HAP-1 (cell line): ENCODE measurements at places on chromosomes 11 and 22.

- no peak for DNase-seq
Observed at GRCh38 chr11:74157169-74157568, 13.6 kb downstream of the C2CD3 start.

GRCh38 chr22:26587991-26588613 is 1.8 kb downstream of the TPST2 start:
- no peak for DNase-seq

DNA sequence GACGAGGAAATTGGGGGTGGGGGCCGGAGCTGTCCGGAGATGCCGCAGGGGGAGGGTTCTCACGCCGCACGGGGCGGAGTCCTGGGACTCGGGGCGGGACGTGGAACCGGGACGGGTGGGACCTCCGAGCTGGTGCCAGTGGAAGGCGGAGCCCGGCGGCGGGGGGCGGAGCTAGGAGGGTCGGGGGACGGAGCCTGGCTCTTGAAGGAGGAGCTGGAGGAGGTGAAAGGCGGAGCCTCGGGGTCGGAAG is 271 bp downstream of the FKBP2 start:
- DNase-seq: no peak

DNA sequence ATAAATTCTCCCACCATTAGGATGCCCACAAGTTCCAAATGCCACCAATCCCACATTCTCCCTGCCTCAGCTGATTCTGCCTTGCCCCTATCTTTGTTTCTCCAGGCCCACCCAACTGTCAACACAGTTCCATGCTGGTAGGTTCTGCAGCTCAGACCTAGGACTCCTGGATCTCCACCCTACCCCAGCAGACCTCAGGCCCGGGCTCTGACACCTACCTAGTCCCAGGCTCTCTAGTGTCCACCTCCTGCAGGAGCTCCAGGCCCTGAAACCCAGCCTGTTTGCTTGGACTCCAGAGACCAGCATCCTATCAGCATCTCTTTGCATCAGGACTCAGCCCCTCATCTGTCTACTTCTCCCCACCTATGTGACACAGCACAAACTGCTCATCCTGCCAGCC is 86.5 kb downstream of the PDE2A start:
- no peak for DNase-seq

- DNase-seq: no peak
Observed at GRCh38 chr22:38276166-38276565, 3.4 kb upstream of the TMEM184B start.

DNA sequence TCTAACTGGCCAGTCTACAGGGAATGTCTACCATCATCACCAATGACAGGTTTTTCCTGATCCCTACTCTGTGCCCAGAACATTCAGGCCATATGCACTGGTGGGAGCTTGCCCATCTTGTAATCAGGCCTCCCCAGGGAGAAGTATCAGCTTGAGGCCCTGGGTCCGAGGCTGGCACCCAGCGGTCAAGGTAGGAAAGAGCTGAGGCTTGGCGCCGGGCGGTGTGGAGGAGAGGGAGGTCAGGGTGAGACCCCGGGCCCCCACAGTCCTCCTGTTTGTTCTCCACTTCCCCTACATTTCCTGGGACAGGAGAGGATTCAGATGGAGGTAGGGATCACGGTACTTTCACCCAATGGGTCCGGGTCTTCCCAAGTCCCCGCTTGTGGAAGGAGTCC is 15.5 kb downstream of the TSKU start:
- no peak for DNase-seq

GRCh38 chr11:104090767-104091166 is 54.3 kb downstream of the DDI1 start:
- no peak for DNase-seq

DNA sequence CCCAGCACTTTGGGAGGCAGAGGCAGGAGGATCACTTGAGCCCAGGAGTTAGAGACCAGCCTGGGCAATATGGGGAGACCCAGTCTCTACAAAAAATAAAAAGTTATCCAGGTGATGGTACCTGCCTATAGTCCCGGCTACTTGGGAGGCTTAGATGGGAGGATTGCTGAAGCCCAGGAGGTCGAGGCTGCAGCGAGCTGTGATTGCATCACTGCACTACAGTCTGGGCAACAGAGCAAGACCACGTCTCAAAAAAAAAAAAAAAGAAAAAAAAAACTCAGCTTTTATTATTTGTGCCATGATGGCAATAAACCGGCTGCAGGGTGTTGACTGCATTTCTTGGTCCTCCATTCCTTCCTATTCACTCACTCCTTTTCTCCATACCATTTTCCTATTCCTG is 33.6 kb upstream of the TFIP11 start:
- no peak for DNase-seq

GRCh38 chr11:7964261-7964660 is 986 bp downstream of the NLRP10 start:
- DNase-seq: no peak

DNA sequence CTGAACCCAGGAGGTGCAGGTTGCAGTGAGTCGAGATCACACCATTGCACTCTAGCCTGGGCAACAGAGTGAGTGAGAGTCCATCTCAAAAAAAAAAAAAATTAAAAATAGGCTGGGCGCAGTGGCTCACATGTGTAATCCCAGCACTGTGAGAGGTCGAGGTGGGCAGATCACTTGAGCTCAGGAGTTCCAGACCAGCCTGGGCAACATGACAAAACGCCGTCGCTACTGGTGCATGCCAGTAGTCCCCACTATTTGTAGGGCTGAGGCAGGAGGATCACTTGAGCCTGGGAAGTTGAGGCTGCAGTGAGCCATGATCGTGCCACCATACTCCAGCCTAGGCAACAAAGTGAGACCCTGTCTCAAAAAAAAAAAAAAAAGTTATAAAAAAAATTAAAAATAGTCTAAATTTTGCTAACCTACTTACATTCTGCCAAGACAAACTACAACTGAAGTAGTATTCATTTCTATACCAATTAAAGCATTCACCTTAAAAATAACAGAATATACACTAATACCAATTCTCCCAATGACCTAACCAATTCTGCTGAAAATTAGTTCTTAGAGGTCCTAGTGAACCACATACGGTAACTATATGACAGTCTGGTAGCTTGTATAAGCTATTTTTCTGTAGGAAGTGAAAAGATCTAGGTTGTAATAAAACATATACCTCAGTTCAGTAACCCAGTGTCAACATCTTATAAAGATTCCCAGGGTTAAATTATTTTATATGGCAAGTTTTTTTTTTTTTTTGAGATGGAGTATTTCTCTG is 7.1 kb downstream of the DDX6 start:
- no peak for DNase-seq

- DNase-seq: no peak
Observed at GRCh38 chr11:116498161-116498560, 274.6 kb downstream of the BUD13 start.

DNA sequence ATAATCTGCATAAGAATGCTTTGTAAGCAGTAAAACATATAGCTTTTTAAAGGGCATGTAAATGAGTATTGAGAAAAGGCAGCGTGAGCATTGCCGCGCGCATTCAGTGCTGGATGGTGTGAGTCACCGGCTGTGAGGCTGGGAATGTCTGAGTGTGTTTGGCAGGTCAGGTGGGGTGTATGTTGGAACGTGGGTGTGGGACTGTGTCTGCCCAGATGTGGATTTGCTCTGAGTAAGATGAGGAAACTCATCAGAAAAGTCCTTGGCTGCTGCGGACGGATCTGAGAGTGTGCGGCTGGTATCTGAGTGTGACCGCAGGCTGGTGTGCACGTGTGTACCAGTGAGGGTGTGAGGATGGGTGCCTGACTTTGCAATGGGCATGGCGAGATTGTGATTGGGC is 66.2 kb upstream of the NECTIN1 start:
- DNase-seq: peak; percentile 27

DNA sequence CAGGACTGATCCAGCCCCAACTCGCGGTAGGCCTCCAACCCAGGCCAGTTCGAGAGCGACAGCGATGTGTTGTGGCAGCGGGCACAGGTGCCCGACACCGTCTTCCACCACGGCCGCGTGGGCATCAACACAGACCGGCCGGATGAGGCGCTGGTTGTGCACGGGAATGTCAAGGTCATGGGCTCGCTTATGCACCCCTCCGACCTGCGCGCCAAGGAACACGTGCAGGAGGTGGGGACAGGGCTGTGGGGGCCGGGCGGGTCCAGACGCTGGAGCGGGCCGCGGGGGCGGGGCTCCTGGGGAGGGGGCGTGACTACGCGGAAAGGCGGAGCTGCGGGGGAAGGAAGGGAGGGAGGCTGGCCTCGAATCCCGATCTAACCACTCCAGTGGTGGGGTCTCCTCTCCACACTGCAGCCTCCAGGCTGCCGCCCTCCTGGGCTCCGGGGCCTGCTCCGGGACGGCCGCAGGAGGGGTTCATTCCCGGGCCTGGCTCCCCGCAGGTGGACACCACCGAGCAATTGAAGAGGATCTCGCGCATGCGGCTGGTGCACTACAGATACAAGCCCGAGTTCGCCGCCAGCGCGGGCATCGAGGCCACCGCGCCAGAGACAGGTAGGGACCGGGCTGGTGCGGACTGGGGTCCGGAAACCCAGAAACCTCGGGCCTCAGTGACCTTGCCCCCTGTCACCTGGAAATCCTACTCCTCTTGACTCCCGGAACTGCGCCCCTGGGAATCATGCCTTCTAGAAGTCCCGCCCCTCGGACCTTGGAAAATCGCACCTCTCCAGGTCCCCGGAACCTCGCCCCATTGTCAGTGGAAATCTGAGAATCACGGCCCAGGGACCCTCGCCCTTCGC is 14.9 kb downstream of the TMEM258 start:
- no peak for DNase-seq

GRCh38 chr22:37855462-37855861 is 6.2 kb downstream of the EIF3L start:
- DNase-seq: no peak

DNA sequence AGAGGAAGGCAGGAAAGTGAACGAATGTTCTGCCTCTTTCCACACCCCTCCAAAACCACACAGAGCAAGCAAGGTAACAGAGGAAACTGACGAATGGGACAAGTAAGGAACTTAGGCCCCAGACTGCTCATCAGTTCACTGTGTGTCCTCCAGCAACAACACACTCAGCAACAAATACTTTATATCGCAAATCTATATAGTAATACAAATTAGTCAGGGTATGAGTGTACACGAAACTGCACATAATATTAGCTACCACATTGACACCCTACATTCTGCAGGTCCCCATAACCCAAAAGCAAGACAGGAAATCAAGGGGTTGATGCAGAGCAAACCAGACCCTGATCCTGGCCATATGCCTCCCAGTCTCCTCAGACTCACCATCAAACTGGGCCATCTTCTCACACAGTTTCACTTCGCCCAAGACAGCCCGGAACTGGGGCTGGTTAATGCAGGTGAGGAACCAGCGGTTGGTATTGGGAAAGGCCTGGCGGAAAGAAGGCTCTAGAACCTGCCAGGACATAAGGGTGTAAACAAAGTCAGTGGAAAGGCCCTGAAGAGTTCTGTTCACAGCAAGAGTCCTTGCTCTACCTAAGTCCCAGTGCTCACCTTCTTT is 6.6 kb downstream of the EEF1G start:
- DNase-seq: no peak

GRCh38 chr22:27197618-27198017 is 540.2 kb downstream of the MIAT start:
- DNase-seq: no peak

- no peak for DNase-seq
Observed at GRCh38 chr11:3107608-3108182, 50.5 kb upstream of the CARS1 start.

DNA sequence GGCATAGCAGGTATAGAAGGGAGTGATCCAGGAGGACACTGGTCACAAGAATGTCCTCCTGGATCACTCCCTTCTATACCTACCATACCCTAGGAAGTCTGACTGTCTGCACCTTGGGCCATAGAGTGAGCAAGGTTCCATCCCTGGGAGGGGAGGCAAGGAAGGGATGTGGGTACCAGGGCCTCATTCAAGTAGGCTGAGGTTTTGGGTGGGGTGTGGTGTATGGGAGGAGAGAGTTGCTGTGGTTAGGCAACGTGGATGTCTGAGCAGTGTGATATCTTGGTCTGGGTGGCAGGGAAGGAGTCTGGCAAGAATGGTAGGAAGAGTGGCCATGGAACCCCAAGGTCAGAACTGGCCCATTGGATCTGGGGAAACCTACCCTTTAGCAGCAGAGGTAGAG is 13.2 kb downstream of the PPFIBP2 start:
- DNase-seq: no peak

DNA sequence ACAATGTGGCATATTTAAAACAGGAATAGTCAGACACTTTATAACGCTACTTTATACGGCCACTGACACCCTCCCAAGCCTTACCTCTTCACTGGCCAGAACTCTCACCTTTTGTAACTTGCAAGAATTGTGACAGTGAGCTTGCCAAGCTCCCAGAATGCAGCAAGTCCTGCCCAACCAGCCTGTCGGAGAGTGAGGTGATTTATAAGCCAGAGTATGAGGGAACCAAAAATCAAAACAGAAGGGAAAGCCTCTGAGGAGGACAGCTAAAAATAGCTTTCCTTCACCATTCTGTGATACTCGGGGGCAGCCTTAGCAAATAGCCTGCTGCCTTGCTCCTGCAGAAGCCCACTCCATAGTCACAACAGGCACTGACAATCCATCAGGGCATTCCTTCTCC is 229.7 kb downstream of the FAM76B start:
- no peak for DNase-seq

DNA sequence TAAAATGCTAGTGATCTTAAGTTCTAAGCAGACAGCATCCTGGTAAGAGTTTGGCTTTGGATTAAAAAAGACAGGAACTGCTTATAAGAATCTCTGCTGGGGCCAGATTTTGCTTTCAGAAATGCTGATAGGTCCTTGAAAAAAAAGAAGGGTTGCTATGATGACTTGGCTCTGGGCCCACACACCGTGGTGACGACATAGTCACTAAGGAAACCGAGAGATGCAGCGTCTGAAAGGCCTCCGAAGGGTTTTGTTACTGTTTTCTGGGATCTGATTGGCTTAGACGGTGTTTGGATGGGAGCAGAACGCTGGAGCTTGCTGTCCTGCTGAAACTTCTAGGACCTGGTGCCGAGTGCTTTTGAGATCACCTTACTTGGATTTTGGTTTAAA is 8.4 kb downstream of the FAM118A start:
- no peak for DNase-seq

DNA sequence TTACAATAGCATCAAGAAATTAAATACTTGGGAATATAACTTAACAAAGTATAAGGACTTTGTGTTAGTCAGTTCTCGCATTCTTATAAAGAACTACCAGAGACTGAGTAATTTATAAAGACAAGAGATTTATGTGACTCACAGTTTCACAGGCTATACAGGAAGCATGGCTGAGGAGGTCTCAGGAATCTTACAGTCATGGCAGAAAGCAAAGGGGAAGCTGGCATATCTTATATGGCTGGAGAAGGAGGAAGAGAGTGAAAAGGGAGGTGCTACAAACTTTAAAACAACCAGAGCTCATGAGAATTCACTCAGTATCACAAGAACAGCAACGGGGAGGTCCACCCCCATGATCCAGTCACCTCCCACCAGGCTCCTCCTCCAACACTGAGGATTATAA is 32.0 kb upstream of the CCDC134 start:
- no peak for DNase-seq

- no peak for DNase-seq
Observed at GRCh38 chr11:73637012-73637411, 9.4 kb upstream of the PLEKHB1 start.

DNA sequence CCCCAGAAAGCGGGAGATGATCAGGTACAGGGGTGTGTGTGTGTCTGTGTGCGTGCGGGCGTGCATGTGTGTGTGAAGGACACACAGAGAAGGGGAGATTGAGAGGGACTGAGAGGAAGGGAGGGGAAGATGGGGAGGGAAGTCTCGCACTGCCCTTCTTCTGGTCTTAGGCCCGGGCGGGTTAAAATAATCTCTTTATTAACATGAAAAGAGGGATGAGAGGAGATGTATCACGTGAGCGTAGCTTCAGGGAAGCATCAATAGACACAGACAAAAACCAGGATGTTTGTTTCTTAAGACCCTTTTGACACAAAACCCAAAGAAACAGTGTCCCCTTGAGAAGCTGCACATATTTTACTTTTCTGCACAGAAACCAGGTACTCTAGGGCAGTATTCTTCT is 347.3 kb downstream of the BRD1 start:
- peak; percentile 84 for DNase-seq
